ENCODE measurements at places on chromosomes 2 and 18.

DNA sequence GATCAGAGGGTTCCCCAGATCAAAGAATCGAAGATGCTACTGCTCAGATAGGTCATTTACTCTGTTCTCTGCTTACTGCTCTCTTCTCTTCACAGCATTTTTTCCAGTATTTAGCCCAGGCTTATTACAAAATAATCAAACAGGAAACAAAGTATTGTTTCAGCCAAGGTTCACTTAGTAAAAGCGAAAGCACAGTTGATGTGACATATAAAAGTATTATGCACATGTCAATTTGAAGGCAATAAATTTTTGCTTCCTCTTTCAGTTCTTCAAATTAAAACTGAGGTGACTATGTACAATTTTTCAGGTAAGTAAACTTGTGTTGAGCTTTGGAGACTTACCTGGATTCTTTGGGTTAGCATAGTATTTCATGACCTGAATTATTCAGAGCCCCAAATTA is 262.8 kb upstream of the CHST9 start:
- no peak for DNase-seq

DNA sequence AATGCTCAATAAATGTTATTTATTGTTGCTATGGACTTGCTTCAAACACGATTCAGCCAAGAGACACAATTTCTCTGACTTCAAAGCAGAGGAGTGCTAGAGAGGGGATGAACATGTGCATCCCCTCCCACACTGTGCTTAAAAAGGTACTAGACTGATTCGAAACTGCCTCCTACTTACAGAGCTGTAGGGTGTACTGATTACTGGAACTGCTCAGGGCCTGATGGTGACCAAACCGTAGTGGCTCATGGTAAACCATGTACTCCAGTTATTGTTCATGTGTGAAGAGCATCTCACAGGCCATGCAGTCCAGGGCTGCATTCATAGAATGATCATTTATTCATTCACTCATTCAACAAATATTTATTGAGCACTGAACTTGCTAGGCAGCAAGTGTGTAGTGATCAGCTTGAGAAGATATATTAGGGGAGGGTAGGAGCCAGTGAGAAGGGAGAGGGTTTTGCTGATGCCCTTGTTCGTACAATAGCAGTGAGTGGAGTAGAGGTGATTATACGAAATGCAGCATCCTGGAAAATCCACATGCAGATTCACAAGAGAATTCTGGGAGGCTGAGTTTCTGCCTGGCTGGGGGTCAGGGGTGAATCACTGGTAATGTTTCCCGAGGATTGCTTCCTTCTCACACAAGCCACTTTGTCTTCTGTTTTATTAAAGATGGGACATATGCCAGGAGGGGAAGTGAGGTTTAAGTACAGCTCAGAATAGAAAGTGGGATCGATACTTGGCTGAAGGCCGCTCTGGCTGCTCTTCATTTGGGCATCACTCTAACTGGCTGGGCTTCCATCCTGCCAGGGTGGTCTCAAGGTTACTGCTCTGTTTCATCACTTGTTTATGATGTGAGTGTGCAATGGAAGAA is 245.4 kb downstream of the RAD51AP2 start:
- DNase-seq: no peak

GRCh38 chr2:100146657-100146960 is 4.2 kb upstream of the AFF3 start:
- no peak for DNase-seq

GRCh38 chr2:147171941-147172340 is 672.9 kb upstream of the ACVR2A start:
- no peak for DNase-seq

GRCh38 chr2:234514873-234515638 is 18.2 kb upstream of the ARL4C start:
- DNase-seq: no peak

- DNase-seq: no peak
These were observed 96.2 kb downstream of the COPS8 start for GRCh38 chr2:237181844-237182243.

- peak; percentile 19 for DNase-seq
These were observed 23.8 kb upstream of the SERPINB12 start for GRCh38 chr18:63518178-63519012.

DNA sequence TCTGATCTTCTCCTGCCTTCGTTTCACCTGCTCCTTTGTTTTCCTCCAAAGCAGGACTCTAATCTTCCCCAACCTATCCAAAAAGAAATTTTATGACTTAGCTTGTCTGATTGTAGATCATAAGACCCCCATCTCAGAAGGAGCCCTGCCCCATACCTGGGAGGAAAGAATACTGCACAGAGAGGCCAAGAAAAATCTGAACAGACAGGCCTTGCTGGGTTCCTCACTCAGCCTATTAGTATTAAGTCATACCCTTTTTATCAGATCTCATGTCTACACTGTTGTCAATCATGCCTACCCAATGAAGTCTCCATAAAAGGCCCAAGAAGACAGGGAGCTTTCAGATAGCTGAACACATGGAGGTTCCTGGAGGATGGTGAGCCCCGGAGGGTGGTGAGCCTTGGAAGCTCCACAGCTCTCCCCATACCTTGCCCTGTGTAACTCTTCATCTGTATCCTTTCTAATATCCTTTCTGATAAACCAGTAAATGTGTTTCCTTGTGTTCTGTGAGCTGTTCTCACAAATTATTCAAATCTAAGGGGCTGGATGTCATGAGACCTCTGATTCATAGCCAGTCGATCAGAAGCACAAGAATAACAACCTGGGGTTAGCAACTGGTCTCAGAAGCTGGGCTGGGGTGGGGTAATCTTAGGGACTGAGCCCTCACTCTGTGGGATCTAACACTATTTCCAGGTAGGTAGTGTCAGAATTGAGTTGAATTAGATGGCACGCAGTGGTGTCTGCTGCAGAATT is 108.8 kb downstream of the SPOPL start:
- no peak for DNase-seq

GRCh38 chr2:190964170-190964795 is 49.7 kb downstream of the STAT1 start:
- DNase-seq: no peak

DNA sequence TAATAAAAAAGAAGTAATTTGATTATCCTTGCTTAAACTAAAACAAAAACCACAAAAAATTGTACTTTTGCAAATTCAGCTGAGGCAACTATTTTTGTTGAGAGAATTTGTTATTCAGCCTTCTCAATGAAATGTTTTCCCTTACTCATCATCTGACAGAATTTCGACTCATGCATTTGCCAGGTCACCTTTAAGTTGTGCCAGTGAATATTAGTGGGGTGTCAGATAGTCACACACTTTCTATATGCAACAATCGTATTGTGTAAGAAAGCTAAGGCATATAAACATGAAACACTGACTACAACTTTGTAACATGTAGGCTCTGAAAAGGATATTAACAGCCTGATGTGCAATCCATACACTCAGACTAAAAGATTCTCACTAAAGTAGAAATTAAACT is 1653.1 kb upstream of the SLC39A10 start:
- no peak for DNase-seq

DNA sequence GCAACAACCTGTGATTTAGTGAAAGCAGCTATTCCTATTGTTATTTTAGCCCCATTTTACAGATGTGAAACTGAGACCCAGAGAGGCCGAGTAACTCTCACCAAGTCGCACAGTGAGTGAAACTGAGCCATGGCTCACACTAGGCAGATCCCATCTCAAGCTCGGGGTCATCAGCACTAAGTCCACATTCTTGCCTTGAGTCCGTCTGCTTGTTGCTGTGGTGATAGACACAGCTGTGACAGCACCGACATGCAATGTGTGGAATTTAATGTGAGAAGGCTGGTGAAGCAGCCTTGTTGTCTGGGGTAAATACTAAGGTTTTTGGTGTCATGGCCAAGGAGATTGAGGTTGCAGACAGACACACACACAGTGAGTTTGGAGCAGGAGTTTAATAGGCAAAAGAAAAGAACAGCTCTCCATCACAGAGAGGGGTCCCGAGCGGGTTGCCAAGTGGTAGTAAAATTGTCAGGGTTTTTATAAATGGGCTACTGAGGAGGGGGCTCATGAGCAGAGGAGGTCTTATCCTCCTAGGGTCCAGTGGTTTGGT is 40.2 kb upstream of the GMCL1 start:
- no peak for DNase-seq

DNA sequence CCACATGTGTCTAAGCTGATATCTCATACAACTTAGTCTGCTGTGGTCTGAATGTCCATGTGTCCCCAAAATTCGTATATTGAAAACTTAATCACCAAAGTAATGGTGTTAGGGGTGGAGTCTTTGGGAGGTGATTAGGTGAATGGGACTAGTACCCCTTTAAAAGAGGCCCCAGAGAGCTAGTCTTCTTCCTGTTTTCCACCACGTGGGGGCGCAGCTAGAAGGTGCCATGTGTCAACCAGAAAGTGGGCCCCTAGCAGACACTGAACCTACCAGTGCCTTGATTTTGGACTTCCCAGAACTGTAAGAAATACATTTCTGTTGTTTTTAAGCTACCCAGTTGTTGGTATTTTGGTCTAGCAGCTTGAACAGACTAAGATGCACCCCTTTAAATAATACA is 86.6 kb downstream of the ASB1 start:
- DNase-seq: no peak

GRCh38 chr2:43754180-43754579 is 19.7 kb upstream of the DYNC2LI1 start:
- no peak for DNase-seq

- DNase-seq: no peak
These were observed 72.6 kb downstream of the UGP2 start for GRCh38 chr2:63914311-63914710.

- no peak for DNase-seq
These were observed 244.8 kb downstream of the PRKCE start for GRCh38 chr2:45896311-45896710.

DNA sequence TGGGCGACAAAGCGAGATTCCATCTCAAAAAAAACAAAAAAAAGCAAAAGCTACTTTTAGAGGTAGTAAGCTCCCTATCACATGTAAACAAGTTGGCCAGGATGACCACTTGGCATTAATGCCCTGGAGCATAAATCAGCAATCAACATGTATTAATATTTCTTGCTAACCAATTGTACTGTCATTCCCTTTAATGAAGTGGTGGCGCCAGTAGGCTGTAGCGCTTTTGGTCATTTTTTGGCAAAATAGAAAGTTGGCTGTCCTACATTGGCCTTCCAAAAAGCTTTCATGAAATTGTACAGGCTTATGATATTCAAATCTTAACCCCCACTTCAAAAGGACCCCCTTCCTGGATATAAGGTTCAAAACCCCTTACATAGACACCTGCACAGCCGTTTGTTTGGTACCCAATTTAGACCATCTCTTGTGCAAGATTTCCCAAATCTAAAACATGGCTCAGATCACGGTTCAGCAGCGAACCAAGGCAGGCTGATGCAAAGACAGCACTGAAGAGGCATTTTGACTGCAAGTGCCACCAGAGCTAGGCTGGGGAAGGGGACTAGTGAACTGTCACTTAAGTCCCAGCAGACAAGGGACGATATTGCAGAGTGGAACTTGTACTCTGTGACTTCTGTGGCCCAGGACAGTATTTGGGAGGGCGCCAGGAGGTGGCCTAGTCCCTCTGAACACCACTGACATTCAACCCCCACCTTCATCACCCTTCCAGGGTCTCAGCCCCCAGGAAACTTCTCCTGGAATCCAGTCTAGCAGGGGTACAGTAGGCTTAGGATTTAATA is 31.9 kb downstream of the SMAD7 start:
- DNase-seq: no peak

- DNase-seq: no peak
These were observed 42.5 kb upstream of the PAX3 start for GRCh38 chr2:222341331-222341730.

- no peak for DNase-seq
These were observed 645.1 kb upstream of the SETBP1 start for GRCh38 chr18:44035554-44035953.

- DNase-seq: no peak
These were observed 34.1 kb downstream of the ODC1 start for GRCh38 chr2:10413991-10414451.

DNA sequence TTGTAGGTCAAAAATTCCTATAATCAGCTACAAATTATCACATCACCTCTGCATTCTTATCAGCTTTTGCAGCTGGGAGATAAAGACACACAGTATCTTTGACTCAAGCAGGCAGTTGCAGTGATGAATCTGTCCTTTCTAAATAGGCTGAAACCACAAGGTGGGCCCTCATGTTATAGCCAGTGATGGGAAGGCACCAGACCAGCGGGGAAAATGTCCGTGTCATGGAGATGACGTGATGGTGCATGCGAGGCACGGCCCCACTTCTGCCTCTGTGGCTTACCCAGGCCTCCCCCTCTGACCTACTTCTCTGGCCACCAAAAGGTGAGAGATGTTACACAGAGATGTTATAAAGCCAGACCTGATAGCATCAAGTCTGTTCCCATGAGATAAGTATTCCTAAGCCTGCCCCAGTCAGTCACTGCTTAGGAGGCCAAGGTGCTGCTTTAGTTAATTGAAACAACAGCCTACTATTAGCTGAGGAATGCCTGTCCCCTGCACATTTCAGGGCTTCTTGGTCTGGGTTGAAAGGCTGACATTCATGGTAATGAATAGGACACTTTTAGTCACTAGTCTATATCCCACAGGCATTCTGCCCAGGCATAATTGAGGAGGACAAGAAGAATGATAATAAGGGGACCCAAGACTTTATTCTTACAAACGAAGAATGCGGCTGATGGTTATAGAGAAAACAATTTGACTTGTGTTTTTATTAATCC is 327.9 kb downstream of the LPIN1 start:
- no peak for DNase-seq

GRCh38 chr2:160415991-160416390 is 77.6 kb downstream of the RBMS1 start:
- DNase-seq: no peak

DNA sequence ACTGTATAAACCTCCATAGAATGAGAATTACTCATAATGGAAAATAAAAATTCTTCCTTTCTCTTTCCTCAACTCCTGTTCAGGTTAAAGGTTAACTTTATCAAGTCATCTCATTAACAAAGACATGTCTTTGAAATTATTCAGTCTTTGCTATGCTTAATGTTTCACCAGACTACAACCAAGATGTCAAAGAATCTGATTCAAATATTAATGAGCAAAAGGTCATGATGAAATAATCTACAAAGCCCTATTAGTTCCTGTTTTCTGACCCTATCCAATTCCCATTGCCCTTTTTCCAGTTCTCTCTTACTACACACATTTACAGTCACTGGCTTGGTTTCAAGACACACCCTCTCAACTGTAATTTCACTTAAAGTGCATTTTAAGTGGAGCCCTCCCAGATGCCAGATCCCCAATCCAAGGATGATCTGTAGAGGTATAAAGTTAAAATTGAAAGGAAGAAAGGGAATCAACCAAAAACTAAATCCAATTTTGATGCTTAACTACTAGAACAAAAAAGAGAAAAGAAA is 246.9 kb upstream of the CYP26B1 start:
- no peak for DNase-seq

GRCh38 chr18:31484461-31484860 is 13.5 kb upstream of the DSG2 start:
- no peak for DNase-seq

GRCh38 chr2:219247678-219248642 is 2.7 kb downstream of the STK16 start:
- DNase-seq: peak; percentile 42

- DNase-seq: no peak
These were observed 52.2 kb downstream of the C1QL2 start for GRCh38 chr2:119106301-119106897.
